Coronary artery (tissue), 2 donors: ENCODE measurements at places on chromosomes 4 and X.

DNA sequence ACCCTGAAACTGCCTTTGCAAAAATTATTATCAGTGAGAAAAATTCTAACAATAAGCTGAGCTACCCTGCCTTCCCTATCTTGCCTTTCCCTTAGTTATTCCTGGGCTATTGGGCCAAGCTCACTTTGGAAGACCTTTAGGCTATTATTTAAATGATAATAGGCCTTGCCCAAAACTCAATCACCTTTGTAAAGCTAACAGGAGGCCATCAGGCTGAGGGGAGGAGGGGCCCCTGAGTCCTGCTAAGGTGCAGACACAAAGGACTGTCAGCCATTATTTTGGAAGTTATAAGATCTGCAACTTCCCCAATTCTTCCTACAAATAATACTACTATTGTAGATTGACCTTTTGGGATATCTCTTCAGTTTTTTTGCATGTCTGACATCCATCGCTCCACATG is 278.8 kb upstream of the DIAPH2 start:
- DNase-seq: no peak

DNA sequence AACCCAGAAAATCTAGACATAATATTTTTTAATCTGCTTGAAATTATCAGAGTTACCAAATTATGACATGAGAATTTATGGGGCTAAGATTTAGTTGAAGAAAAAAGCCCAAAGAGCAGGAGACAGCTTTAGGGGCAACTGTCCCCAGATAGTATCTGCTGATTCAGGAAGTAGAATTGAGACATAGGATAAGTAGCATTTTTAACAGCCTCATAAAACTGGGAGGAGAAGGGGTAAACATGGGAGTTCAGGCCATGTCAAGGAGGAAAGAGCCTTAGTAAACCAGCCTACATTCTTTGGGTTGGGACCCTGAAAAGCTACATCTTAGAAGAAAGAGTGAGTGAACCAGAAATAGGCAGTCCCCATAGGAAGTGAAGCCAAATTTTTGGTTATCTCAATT is 9.7 kb upstream of the RAB28 start:
- no peak for DNase-seq

DNA sequence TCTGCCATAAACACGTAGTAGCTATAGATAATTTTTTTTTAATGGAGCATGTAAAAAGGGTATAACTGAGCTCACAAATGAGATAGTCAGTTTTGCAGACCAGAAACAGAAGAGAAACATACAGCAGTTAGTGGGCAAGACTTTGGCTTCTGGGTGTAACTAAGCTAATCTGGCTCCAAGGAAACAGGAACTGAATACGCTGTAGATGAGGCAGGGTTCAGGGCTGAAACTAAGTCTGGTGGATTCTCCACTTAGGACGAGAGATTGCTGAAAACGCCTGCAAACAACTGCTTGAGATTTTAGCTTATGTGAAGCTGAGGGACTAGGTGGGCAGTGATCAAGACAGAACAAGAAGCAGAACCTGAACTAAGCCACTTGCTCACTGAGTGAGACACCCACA is 91.7 kb downstream of the SMIM20 start:
- no peak for DNase-seq

- DNase-seq: no peak
These were observed 1.4 kb upstream of the CORIN start for GRCh38 chr4:47839259-47839658.

- no peak for DNase-seq
These were observed 113.4 kb downstream of the ANTXR2 start for GRCh38 chr4:79959652-79960051.

- no peak for DNase-seq
These were observed 3.9 kb upstream of the DTHD1 start for GRCh38 chr4:36277533-36277932.

- no peak for DNase-seq
These were observed 36.7 kb upstream of the RPS6KA6 start for GRCh38 chrX:84224741-84225140.

DNA sequence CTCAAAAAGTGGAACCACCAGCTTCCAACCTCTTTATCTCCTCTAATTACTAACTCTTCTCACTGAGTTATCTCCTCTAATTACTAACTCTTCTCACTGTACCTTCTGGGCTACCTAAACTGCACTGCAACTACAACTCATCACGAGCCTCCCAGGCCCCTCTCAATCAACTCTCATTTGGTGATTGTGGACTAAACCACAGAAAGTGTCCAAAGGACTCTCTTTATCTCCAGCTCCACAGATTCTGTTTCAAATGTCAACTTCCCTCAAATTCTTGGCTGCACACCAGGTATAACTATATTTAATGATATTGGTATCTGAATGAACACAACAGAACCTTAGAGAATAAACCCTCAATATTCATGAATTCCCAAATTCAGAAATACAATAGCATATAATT is 182.9 kb downstream of the MAML3 start:
- DNase-seq: no peak

DNA sequence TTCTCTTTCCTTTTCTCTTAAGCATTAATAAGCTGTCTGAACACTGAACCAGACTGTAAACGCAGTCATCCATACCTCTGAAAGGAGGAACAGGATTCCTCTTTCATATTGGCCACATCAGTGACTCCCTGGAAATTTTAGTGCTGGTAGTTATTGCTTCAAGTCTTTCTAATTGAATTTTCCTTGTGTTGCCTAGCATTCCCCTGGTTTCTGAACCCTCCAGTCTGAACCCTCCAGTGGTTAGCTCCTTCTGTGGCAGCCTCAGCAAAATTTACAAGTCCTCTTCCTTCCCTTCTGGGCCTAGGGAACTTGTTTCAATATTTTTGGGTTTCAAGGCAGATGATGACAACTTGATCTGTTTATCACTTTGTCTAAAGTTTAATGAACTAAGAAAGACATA is 7.9 kb downstream of the SPARCL1 start:
- no peak for DNase-seq

DNA sequence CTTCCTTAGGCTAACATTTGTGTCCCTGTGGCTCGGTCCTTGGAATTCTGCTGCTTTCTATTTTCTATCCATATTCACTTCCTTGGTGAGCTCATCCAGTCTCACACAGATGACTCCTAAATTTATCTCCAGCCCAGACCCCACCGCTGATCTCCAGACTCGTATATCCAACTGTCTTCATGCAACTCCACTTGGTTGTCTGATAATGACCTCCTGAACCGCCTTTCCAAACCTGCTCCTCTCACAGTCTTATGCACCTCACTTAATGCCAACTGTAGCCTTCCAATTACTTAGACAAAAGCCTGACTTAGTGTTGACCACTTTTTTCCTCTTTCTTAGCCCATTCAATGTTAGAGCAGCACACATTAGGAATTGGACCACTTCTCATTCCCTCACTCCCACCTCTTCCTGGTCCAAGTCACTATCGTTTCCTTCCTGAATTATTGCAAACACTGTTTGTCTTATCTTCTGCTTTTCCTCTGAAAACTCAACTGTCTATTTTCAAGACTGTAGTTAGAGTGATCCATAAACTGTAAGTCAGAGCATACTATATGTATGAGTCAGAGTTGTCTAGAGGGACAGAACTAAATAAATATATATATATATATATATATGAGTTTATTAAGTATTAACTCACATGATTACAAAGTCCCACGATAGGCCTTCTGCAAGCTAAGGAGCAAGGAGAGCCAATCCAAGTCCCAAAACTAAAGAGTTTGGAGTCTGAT is 292.5 kb downstream of the UNC5C start:
- DNase-seq: no peak

- DNase-seq: no peak
These were observed 653.8 kb upstream of the GALNT7 start for GRCh38 chr4:172514801-172515200.

GRCh38 chr4:38943343-38943742 is 75.7 kb downstream of the FAM114A1 start:
- DNase-seq: no peak

DNA sequence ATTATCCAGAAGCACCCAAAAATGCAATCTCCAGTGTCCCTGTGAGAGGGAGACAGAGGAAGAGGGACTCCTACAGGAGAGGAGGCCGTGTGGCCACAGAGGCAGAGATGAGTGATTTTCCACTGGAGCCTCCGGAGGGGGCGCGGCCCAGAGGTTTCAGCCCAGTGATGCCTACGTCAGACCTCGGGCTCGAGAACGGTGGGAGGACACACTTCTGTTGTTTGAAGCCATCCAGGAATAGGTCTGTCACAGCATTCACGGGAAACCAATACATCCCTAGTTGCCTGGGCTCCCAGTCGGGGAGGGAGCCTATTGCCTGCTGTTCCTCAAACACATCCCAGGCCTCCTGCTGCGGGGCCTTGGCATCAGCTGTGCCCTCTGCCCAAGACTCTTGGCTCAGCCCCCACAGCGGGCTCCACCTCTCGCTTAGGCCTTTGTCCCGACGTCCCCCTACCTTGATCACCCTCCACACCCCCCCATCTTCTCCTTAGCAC is 39.2 kb upstream of the HMX1 start:
- DNase-seq: peak; percentile 29

DNA sequence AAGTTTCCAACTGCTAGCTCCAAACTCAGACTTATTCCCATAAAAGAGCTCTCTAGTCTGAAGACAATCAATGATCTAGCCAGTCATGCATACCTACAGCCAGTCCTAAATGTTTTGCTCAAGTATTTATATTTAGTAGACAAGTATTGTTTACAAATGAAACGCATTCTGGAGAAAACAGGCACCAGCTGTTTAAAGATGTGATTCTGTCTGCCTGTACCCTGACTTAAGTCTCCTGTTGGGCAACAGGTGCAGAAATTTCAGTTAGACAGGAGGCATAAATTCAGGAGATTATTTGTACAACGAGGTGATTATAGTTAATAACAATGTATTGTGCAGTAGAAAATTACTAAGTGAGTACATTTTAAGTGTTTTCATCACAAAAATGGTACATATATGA is 28.9 kb downstream of the LNX1 start:
- no peak for DNase-seq

DNA sequence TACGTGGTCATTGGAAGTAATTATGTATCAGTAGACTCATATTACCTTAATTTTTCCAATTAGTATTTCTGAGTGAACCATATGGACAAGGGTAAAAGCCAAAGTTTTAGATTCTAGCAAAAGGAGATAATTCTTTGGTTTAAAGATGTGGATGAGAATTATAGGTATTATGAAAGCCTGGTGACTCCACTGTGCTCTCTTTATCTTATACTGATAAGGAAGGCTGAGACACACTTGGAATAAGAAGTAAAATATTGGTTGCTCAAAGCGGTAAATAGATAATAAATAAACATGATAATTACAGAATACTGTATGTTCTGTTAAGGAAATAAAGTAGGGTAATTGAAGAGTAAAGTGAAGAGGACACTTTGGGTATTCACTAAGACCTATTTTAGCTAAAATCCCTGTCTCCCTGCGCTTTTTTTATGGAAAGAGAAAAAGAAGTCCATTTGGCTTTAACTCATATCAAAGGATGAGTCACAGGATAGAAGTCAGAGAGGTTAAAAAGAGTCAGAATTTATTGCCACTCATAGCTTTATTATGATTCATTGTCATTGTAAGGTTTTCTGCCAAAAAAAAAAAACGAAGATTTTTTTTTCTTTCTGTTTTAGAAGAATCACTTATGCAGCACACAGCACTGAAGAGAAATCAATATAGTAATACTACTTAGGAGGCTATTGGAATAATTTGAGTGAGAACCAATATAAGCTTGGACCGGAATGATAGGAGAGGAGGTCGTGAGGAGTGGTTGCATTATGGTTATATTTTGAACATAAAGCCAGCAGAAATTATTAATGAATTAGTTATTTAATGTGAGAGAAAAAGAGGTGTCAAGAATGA is 2463.1 kb downstream of the ARAP2 start:
- DNase-seq: no peak

- DNase-seq: no peak
These were observed 112.0 kb upstream of the MAGEB18 start for GRCh38 chrX:26026179-26026578.

DNA sequence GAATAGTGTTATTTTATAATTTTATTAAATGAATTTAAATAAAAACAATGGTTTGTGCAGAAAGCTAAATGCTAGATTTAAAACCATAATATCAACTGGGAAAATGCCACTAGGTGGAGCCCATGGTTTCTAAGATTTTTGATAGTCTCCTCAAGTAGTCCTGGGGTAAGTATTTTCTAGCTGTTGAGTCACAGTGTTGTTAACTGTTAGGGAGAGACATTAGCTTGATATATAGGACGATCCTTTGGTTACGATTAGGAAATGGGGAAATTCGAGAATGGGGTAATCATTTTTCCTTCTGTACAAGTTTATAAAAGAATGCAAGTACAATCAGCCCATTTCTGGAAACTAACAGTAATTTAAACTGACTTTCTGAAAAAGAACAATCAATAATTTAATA is 378.4 kb downstream of the ANKRD50 start:
- DNase-seq: no peak

DNA sequence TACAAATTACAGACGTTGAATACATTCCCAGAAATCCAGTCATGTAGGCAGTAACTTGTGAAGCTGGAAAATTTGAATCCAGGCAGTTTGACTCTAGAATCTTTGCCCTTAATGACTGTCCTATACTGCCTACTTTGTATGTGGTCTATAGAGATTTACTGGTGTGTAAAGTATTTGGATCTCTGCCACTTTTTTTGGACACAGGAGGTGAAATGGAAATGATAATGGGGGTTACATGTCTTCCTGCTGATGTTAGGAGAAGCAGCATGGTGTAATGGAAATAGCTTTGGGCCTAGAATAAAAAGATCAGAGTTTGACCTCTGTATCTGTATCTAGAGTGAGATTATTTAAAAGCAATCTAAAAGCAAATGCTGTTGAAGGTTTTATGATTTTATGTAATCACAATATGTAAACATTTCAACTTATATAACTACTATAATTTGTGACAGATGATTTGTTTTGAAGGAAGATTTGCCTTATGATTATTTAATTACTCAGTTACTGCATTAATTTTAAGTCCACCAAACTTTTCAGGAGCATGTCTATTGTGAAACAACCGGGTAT is 3.3 kb downstream of the COL4A5 start:
- no peak for DNase-seq
